ENCODE measurements at places on chromosomes 3 and 15. TPM values are rescaled to one million over a fixed set of nuclear protein-coding genes. Genes with fewer than 3 reads are reported as not detected.

- DNase-seq, result peak; percentile 60
These were observed 555 bp downstream of the ATP11B start for GRCh38 chr3:182793663-182794454.

- no peak for DNase-seq
These were observed 17.2 kb downstream of the RHCG start for GRCh38 chr15:89479173-89479572.

GRCh38 chr3:79097964-79098660, 669.7 kb downstream of the ROBO1 start:
- no peak for DNase-seq

GRCh38 chr15:99402014-99402729, 150.9 kb downstream of the LRRC28 start:
- no peak for DNase-seq

- DNase-seq, result peak; percentile 32
These were observed 84.2 kb upstream of the TBL1XR1 start for GRCh38 chr3:177281292-177282118.

DNA sequence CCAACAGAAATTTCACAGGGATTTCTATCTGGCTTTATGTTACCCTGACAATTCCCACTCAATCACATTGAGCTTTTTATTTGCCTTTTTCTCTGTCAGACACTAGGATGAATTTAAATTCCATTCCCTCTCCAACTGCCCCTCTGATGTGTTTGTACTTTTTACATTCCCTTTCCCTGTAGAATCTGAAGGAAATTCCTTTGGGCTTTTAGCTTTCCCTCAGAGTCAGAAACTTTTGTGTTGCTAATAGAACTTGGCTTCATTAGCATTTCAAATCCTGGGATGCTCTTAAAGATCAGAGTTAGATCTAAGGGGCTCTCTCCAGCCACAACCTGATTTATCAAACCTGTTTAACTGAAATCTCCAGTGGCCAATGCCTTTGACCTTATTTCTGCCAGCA, 7.9 kb upstream of the RARB start:
- DNase-seq, result no peak

DNA sequence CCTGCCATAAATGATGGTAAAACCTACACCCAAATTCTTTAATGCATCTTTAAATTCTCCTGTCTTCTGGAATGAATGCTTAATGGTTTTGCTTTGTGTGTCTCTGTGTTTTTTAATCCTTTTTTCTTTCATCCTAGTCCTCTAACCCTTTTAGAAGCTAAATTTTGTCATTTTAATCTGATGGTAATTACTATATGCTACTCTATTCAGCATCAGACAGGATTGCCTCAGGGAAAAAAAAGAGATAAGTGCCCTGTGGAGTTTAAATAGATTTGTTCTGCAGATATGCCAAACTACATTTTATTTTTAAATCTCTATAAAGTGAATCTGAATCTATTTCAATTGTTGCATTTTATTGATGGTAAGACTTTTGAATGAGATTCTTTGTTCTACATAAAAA, 966.8 kb downstream of the NSUN3 start:
- no peak for DNase-seq

DNA sequence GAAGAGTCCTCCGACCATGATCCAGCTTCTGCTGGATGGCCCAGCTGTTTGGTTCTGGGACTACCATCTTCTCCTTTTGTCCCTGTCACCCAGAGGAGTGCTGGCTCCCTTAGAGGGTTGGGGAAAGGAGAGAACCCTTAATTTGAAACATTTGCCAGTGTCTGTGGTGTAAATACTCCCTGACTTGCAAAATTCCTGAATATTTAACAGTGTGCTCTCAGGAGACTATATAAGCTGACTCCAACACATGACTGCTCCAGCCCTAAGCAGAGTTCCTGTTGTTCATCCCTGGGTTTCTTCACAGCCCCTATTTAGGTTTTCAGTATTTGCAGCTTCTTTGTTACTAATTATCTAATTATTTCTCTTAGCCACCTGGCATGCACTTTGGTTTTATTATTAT, 133.1 kb downstream of the CPNE4 start:
- peak; percentile 78 for DNase-seq

- DNase-seq, result no peak
These were observed 21.9 kb downstream of the TPRA1 start for GRCh38 chr3:127568586-127568985.

- no peak for DNase-seq
These were observed 1.2 kb upstream of the WDR6 start for GRCh38 chr3:49005998-49006397.

- no peak for DNase-seq
These were observed 63.6 kb downstream of the LINGO1 start for GRCh38 chr15:77568973-77569728.

DNA sequence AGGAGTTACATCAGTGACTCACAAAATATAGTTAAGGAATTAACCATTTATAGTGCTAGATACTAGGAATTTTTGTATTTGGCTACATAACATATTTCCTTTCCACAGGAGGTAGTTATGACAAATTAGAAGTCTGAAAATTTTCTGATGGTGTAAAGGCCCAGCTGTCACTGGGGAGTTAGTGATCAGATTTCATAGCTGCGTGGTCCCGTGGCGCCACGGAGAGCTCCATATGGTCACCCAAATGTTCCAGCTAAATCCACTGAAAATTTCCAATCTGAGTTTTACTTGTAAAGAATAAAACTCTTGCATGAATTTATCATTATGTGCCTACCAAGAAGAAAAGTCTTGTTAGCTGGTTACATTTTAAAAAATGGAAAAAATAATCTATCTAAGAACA, 368.9 kb upstream of the PLSCR5 start:
- DNase-seq, result no peak

GRCh38 chr3:124812291-124813265, 74.6 kb downstream of the ITGB5 start:
- peak; percentile 69 for DNase-seq

GRCh38 chr3:71309342-71309741, 274.2 kb downstream of the FOXP1 start:
- no peak for DNase-seq

DNA sequence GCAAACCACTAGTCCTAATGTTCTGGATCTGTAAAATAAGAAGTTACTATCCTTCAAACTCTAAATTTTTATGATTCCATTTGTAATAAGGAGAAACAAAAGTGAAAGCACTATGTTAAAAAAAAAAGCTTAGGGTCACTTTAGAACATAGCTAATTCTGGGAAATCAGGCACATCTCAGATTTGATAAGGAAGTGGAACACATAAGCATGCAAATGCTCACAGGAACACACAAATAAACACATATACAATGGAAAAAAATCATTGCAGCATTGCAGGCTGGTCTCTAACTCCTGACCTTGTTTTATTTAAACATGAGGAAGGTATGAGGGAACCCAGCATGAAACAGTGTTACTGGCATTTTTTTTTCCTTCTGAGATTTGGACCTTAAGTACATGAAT, 63.2 kb upstream of the TNFSF10 start:
- no peak for DNase-seq

DNA sequence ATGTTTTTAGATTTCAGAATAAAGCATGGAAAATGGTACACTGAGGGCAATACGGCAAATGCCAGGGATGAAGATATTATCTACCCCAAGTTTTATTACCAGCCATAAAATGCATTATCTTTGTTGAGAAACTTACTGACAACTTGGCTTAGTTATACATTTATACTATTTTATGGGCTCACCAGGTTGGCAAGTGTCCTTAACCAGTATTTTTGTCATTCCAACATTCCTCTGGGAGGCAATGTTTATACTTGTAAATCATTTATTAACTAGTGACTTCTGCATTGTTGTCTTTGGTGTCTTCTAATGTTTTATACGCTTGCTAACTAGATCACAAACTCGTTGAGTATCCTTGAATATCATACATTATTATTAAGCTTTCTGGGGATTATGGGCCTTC, 18.0 kb upstream of the ADGRG7 start:
- no peak for DNase-seq

DNA sequence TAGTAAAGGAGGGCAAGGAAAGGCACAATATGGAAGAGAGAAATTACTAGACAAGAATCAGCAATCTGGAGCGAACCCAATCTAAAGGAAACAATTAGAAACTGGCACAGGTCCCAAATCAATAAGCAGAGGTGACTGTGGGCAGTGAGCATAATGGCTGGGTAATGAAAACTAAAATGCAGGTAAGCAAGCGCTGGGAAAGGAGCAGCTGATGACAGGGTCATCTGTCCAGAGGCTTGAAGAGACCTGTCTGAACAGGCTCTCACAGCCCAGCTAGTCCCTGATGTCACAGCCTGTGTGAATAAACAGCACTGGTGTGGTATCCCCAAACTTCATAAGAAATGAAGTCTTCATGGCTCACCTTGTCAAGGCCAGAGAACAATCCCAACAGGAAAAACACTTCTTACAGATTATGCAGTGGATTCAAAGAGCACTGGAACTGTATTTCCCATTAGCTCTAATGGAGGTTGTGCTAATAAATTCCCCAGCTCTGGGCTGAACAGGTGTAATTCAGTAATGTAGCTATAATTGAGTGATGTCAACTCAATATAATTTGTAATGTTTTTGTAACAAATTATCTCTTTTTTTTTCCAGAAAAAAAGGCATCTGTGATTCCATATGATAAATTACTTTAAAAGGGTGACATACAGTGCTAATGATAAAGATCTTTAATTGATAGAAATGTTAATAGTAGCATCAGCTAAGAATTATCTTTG, 197.3 kb downstream of the FHIT start:
- DNase-seq, result no peak

- no peak for DNase-seq
These were observed 100.8 kb upstream of the SOX2 start for GRCh38 chr3:181610973-181611265.

DNA sequence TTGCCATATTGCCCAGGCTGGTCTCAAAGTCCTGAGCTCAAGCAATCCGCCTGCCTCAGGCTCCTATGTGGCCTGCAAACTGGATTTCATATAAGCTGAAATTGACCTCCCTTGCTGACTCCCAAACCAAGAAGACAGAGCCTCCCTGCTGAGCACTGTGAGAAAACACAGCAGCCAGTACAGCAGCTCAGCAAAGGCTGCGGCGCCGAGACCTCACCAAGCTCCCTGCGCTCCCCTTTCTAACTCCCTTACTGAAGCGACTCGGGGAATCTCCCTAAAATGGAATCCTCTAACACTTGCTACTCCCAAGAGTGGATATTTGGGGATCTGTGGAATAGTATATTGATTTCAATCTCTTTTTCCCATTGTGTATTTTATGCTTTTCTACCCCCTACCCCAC, 34.6 kb downstream of the MUC20 start:
- DNase-seq, result no peak

- no peak for DNase-seq
These were observed 26.3 kb upstream of the PLCH1 start for GRCh38 chr3:155771126-155771525.

GRCh38 chr3:188901671-188902287, 270.0 kb upstream of the TPRG1 start:
- DNase-seq, result no peak

DNA sequence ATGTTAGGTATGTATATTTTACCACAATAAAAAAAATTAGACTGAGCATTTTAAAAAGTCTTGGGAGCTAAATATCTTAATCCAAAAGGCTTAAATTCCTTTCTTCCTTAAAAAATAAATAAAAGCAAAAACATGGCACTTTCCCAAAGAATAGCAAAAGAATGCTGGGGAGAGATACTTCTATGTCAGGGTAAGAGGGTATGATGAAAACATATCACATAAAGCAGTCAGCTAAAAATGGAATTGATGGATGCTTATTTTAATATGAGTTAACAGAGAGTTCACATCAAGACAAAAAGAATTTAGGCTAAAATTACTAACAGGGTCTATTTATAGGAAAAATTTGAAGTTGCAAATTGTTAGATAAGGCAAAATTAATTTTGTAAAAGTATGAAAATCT, 141.0 kb downstream of the MYLK start:
- DNase-seq, result no peak

TMEM43 gene
- total RNA-seq, result 55.6 TPM

TEX55 gene
- not detected for total RNA-seq

PDIA5 gene
- 33.4 TPM for total RNA-seq

MESP2 gene
- total RNA-seq, result 0.26 TPM

CILP gene
- total RNA-seq, result 0.04 TPM

NANOGP8 gene
- total RNA-seq, result not detected

SLC6A20 gene
- not detected for total RNA-seq

MCTP2 gene
- total RNA-seq, result 0.19 TPM

CDHR4 gene
- 0.48 TPM for total RNA-seq

CPB1 gene
- not detected for total RNA-seq

Data from A673 (cell line).